ENCODE measurements at places on chromosomes 3 and 15.

DNA sequence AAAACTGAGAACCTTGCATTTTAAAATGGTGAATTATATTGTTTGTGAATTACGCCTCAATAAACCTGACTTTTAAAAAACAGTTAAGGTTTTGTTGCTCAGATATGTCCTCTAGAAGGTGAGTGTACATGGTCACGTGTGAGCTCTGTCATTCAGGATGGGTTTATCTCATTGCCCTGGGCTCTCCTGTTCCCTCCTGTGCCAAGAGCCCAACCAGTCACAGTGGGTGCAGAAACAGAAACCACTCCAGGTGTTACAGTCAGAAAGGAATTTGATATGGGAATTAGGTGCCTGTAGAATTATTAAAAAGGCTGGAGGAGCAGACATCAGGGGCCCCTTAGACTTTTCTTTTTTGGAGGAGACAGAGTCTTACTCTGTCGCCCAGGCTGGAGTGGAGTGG is 196.4 kb downstream of the STT3B start:
- no peak for DNase-seq

DNA sequence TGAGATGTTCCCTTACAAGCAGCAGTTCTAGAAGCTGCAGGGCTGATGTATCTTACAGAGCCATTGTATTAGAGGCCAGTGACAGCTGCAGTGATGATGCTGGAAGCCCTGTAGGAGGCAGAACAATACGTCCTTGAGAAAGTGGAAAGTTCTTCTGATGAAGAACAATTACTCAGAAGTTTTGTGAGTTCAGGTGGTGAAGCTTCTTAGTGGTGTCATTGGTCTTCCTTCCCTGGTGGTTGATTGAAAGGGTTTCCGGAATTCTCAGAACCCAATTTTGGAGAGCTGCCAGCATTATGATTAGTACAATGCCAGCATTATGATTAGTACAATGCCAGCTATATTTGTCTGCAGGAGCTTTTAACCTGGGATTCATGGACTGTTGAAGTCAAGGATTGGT is 356.4 kb downstream of the MFSD1 start:
- DNase-seq = peak; percentile 55

DNA sequence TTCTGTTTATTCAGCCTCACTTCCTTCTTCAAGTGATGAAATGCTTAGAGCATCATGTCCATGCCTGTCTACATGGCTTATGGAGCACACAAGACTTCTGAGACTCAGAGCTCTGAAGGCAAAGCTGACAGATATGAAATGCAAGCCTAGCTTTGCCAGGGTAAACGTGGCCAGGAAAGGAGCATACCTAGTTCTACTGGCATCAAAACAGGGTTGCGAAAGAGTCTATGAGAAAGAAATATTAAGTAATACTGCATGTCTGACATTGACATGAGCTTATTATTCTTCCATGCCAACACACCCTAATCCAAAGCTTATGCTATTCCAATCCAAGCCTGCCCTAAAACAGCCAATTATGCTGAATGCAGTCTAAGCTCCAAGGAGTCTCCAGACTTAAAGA is 391.5 kb downstream of the ERC2 start:
- peak; percentile 5 for DNase-seq

- peak; percentile 47 for DNase-seq
Measured at GRCh38 chr3:70242297-70242882, 70.0 kb downstream of the MDFIC2 start.

DNA sequence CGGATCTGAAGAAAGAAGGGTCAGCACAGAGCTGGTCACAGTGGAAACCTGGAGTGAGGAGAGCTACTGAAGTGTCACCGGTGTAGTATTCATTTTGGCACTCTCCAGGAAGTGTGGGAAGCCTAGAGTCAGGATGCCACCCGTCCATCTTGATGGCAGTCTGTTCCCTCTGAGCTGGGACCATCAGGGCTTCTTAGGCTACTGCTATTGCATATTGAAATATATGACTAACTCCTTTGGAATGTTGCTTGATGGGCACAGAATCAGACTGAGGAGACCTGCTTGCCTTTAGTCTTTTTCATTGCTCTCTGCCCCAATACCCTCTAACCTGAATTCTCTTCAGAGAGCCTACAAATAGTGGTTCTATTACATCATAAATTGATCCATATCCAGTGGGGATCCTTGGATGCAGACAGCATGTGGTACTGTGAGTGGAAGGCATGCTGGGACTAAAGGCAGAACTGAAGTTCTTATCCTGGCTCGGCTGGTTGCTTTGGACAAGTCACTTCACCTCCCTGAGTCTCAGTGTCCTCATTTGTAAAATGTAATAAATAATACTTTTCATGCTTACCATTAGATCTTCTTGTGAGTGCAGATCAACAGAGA is 143.5 kb downstream of the PDE8A start:
- peak; percentile 49 for DNase-seq

GRCh38 chr15:69474846-69475455 is 22.3 kb downstream of the RPLP1 start:
- no peak for DNase-seq

GRCh38 chr15:90481023-90481422 is 48.7 kb upstream of the CRTC3 start:
- DNase-seq = no peak

GRCh38 chr3:129305592-129306091 is 27.0 kb downstream of the HMCES start:
- DNase-seq = peak; percentile 89

DNA sequence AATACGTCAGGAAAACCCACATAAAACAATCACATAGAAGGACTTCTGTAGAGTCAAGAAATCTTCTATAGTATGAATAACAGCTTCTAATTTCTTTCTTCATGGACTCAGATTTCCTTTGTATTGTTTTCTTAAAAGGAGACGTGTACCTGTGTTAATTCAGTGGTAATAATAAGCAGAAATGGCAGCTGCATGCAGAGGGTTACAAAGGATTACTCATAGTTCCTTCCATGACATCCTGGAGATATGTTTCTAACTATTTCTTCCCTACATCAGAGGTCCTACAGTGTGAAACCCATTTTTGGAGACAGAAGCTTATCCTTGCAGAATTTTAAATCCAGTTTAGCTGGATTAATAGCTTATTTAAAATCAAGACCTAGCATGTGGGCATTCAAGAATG is 36.1 kb downstream of the FBXL22 start:
- DNase-seq = no peak
